ENCODE measurements at places on chromosomes 16 and 17.

GRCh38 chr16:3825103-3825502 lies 55.4 kb downstream of the CREBBP start:
- DNase-seq, result no peak

DNA sequence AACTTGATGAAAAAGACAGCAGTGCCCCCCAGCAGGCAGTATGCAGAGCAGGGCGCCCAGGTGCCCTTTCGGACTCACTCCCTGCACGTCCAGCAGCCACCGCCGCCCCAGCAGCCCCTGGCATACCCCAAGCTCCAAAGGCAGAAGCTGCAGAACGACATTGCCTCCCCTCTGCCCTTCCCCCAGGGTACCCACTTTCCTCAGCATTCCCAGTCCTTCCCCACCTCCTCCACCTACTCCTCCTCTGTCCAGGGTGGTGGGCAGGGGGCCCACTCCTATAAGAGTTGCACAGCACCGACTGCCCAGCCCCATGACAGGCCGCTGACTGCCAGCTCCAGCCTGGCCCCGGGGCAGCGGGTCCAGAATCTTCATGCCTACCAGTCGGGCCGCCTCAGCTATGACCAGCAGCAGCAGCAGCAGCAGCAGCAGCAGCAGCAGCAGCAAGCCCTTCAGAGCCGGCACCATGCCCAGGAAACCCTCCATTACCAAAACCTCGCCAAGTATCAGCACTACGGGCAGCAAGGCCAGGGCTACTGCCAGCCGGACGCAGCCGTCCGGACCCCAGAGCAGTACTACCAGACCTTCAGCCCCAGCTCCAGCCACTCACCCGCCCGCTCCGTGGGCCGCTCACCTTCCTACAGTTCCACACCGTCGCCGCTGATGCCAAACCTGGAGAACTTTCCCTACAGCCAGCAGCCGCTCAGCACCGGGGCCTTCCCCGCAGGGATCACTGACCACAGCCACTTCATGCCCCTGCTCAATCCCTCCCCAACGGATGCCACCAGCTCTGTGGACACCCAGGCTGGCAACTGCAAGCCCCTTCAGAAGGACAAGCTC lies 43.2 kb downstream of the SREBF1 start:
- DNase-seq, result no peak

DNA sequence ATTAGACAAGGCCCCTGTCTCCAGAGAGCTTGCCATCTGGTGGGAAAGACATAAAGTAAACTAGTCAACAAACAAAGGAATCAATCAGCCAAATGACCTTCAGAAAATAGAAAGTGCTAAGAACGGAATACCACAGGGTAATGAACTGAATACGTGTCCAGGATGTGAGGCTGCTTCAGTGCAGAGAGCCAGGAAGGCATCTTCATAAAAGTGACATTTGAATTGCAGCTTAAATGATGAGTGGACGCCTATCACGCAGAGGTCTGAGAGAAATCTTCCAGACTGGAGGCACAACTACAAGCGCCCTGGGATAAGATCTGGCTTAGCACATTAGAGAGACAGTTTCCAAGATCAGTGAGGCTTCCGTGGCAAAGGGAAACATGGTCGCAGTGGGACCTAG lies 574.1 kb upstream of the CDH8 start:
- DNase-seq, result no peak

DNA sequence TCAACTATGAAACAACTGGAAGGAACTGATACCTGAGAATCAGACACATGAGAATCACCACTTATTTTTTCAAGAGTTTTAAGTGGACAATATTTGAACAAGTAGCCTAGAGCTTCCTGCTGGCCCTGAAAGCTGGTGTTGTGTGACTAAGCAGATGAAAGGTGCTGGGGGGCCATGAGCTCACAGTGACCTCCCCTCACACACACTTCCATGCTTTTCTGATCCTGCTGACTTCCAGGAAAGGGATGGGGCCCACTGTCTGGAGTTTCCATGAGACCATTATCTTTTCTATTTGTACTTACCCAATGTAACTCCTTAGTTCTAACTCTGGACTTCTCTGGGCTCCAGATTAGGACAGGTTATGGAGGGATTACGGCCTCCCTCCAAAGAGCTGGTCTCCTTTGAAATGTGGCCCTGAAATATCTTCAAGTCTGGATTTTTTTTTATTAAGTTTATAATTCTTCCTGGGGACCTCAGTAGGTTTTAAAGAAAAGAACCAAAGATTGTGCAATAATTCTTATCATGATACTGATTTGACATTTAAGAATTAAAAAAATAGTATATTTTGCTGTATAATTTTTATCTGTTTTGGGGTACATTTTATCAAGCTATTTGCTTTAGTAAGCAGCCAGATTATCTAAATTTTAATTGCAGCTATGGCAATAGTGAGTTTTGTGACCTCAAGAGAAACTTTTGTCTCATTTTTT lies 4.9 kb downstream of the CAPNS2 start:
- no peak for DNase-seq

DNA sequence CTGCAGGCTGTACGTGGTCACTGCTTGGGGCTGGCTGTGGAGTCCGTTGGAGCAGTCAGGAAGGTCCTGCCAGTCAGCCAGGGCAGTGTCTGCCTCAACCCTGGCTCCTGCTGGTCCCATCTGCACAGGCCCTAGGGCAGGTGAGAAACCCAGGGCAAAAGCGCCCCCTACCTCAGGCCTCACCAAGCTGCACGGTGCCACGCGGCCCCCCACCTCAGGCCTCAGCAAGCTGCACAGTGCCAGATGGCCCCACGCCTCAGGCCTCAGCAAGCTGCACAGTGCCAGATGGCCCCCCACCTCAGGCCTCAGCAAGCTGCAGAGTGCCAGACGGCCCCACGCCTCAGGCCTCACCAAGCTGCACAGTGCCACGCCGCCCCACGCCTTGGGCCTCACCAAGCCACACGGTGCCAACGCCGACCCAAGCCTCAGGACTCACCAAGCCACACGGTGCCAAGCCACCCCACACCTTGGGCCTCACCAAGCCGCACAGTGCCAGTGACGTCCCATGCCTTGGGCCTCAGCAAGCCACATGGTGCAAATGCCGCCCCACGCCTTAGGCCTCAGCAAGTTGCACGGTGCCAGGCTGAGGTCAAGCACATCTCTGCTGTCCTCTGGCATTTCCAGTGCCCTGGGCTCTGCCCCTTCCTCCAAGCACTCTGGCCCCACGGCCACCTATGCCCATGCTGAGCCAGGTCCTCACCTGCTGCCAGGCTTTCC lies 5.5 kb downstream of the TMEM204 start:
- DNase-seq, result no peak

DNA sequence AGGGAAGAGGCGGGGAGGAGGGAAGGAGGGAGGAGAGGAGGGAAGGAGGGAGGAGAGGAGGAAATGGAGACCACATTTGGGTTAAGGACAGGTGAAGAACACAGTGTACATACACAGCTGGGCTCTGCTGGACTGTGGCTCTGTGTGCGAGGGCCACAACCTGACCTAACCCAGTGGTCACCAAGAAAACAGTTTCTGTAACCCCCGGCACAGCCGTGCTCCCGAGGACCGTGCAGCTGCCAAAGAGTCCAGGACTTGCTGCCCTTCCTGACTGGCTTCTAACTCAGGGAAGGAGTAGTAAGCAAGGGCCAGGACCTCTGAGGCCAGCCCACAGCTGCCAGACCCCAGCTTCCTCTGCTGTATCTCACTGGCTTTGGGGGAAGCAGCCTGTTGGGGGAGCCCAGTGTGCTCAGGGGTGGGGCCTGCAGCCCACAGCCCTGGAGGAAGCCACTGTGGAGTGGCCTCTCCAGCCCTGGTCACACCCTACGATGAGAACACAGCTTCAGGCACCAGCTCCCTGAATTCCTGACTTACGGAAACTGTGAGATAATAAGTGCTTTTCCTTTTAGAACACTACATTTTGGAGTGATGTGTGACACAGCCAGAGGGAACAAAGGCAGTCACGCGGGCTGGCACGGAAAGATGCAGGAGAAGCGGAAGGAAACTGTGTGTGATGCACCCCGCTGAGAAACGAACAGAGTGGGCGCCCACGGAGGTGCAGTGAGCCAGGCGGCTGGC lies 32.3 kb downstream of the SLC7A5 start:
- DNase-seq, result no peak

- DNase-seq, result no peak
Measured at GRCh38 chr17:58338841-58339754, 10.5 kb upstream of the TSPOAP1 start.

GRCh38 chr16:49128740-49129139 lies 152.9 kb downstream of the CBLN1 start:
- DNase-seq, result no peak

DNA sequence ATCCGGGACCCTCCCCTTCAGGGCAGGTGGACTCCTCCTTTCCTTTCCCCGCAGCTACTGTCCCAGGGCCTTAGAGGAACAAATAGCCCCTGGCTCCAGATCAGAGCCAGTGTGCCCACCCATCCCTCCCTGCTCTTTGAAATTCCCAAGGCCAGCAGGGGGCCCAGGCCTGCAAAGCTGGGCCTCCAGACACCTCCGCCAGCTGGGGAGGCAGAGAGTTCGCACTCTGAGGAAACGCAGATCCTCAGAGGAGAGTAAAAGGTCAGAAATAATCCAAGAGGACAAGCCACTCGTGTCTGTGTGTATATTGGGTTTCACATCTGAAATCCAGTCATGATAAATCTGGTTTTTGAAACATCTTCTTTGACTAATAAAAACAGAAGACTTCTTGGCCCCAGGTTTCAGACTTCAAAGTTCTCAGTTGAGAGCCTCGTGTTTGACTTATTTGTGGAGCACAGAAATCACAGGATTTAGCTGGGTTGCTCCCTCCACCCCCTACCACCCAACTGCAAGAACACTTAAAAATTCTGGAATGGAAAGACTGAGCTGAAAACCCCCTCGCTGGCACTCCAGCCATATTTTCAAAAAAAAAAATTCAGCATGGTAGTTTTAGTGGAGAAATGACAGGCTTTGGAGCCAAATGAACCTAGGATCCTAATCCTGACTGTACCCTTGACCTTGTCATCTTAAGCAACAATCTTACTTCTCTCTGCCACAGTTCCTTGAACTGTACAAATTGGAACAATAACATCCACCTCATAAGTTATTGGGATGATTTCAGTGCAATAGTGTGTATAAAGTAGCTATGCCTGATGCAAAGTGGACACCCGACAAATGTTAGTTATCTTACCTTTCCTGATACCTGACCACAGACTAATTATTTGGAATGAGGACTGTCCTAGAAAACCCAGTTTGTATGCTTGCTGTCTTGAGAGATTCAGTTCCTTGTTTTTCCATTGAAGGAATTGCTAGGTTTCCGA lies 44.5 kb upstream of the TBX2 start:
- DNase-seq, result no peak

DNA sequence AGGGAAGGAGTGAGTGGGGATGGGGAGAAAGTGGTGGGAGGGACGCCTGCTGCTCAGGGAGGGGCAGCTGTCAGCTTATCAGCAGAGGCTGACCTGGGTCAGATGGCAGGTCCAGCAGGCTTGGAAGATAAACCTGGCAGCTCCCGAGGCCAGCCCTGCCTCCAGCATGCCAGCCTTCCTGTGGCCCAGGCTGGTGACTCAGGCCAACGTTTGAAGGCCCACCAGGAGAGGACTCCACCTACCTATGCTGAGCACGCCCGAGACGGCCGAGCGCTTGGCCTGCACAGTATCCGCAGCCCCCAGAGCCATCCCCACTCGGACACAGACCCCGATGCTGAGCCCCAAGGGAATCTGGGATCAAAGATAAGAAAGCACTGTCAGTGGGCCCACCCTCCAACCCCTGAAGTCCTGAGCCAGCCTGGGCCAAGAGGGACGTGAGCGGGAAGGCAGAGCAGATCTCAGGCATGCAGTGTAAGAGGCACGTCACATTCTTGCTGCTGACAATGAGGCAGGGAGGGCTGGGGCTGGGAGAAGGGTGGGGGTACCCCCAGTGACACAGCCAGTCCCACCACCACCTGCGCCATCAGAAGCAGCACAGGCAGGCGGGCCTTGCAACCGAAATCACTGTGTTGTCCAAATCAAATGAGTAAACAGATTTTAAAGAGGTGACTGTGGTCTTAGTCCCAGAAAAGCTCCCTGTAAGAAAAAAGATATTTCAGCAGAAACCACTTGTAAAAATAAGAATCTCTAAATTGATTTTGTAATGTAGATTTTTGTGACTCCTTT lies 12.4 kb downstream of the SLC47A2 start:
- no peak for DNase-seq

DNA sequence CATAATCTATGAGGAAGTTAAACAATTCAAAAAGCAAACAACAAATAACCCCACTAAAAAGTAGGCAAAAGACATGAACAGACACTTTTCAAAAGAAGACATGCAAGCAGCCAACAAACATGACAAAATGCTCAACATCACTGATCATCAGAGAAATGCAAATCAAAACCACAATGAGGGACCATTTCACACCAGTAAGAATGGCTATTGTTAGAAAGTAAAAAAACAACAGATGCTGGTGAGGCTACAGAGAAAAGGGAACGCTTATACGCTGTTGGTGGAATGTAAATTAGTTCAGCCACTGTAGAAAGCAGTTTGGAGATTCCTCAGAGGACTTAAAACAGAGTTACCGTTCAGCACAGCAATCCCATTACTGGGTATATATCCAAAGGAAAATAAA lies 24.4 kb downstream of the TNFRSF13B start:
- DNase-seq, result no peak

- no peak for DNase-seq
Measured at GRCh38 chr17:32452281-32452680, 8.0 kb downstream of the PSMD11 start.

Measured in stimulated activated CD8-positive, alpha-beta memory T cell treated with anti-CD3 and anti-CD28 coated beads, Interleukin-2, amount 100 ng/mL, for 1 hour (primary cell).